Epithelial cell of prostate (primary cell): ENCODE measurements at places on chromosomes 12 and 14.

DNA sequence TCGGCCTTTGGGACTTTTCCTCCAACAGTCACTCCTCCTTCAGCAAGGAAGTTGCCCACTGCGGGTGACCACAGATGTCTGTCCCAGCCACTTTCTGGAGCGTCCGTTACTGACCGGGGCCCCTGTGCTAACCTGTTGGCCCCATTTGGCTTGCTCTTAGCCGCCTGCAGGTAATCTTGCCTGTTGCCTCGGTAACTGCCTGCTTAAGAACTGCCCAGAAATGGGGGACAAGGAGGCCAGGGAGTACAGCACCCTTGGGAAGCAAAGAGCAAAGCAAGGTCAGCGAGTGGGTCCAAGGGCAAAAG lies 338.8 kb upstream of the SFSWAP start:
- DNase-seq, result no peak

DNA sequence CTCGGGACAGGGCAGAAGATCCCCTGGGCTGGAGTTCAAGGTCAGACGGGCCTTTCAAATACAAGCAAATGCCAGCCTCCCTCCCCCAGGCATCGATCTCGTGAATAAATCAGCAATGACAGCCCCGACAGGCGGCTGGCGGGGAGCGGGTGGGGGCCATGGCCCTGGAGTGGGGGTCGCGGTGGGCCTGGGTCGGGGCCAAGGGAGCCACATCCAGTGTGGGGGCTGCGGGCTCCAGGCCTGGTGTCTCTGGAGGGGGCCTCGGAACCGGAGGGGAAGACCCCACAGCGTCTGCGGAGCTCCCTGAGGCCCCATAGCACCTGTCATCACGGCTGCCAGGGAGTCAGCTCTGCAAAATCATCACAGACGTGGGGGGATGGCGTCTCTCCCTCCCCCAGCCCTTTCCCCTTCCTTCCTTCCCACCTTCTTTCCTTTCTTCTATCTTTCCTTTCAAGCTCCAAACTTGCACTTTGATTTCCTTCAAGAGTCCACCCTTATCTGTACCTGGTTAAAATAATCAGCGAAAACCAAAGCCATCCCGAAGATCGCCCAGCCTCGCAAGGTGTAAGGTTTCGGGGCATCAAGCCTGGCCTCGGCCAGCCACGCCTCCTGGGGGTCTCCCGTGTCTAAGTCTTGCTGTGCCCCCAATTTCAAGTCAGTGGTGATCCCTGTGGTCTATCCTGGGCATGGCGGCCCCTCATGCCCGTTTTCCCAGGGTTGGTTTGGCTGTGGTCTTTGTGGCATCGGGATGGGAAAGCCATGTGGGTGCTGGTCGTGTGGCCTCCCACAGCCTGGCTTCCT lies 92.1 kb downstream of the NOC4L start:
- no peak for DNase-seq

DNA sequence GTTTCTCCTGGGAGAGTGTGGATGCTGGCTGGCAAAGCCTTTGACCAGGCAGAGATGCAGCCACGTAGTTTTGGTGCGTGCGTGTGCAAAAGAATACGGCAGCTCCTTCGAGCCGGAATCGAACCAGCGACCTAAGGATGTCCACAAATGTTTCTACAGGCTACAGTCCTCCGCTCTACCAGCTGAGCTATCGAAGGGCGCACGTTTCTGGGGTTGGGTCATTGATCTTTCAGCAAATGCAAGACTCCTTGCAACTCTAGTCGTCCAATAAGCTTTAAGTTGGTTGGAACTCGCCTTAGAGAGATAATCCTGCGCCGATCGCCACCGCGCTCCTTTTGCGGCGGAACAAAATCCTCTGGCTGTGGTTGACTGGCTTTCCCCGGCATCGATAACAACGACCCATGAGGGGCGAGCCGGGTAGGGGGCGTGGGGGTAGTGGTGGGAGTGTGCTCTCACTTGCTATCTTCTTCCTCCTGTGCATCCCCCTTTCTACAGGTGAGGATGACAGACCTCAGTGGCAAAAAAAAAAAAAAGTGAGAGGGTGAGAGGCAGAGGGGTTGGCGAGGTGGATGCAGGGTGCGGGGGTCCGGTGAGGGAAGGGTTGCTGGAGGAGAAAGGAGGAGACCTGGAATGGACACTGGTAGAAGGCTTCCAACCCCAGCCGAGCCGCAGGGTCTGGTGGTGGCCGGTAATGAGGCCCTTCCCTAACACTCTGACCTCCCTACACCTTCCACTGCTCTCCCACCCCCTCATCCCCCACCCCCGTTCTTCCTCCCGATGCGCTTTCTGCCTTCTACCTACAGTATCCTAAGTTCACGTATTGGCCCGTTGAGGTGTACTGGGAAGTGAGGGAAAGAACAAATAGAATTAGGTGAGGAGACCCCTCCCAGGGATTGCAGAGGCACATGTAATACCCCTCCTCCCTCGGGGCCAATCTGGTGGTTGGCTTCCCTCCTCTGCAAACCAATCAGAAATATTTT lies 11.8 kb upstream of the OR6S1 start:
- DNase-seq, result no peak

GRCh38 chr14:89194376-89194775 lies 222.7 kb downstream of the FOXN3 start:
- DNase-seq, result no peak
